ENCODE measurements at places on chromosomes 2 and 18. TPM values are rescaled to one million over a fixed set of nuclear protein-coding genes. Genes with fewer than 3 reads are reported as not detected.

DNA sequence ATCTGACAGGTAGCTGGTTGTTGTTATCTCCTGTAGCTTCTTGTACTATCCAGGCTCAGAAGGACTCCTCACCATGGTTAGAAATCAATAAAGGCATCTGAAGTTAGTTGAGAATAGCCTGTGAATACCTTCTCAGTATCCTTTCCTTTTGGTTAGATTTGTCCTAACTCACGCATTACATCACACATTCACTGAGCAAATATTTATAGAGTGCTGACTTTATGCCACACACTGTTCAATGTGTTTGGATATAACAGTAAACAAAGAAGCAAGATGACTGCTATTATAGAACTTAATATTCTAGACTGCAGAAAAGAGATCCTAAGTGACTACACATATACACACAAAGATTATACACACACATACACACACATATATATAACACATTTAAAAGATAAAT lies 889.9 kb upstream of the CHAC2 start:
- no peak for DNase-seq

- no peak for DNase-seq
Measured at GRCh38 chr2:28423856-28424605, 31.4 kb downstream of the FOSL2 start.

- no peak for DNase-seq
Measured at GRCh38 chr2:209985874-209986273, 16.6 kb upstream of the RPE start.

DNA sequence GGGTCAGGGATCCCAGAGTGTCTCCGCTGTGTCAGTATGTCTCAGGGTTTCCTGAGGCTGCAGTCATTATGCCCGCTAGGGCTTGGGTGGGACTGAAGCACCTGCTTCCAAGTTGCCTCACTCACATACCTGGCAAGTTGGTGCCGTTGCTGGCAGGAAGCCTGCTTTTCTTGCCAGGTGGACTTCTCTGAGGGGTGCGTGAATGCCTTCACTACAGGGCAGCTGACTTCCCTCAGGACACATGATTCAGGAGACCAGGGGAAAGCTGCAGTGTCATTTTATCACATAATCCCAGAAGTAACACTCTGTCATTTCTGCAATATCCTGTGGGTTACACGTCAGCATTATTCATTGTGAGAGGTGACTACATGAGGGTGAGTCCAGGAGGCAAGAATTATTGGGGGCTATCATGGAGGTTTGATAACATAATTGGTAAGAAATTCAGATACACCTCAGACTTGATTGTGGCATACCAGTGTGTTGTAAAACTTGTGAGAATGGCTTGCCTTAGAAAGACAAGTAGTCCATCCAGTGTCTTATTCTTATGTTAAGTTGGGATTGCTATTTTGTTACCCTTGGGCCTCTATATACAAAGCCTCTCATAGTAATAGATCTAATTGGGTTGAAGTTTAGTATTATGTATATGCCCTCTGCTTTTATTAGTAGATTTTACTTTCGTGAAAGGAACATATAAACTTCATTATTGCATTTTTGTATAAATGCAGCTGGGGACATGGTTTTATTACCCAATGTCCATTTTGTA lies 44.1 kb downstream of the NEDD4L start:
- DNase-seq = no peak

- DNase-seq = no peak
Measured at GRCh38 chr18:32072321-32072720, 19.4 kb upstream of the RNF138 start.

Gene MAPRE3
- 4.9 TPM for total RNA-seq

DNA sequence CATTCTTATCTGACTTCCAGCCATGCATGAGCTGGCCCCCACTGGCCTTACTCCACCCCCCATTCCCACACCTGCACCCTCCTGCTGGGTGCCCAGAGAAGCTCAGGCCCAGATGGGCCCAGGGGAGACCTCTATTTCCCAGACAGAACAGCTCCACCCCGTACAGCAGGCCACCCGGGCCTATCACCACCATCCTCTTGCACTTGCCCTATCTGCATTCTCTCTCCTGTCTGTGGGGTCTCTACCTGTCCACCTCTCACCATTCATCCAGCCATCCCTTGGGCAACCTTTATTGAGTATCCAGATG lies 25.3 kb upstream of the TNS1 start:
- no peak for DNase-seq

- no peak for DNase-seq
Measured at GRCh38 chr2:150480971-150481830, 6.3 kb downstream of the RND3 start.

- DNase-seq = no peak
Measured at GRCh38 chr18:76913583-76913982, 91.2 kb downstream of the ZNF236 start.

Gene BOLL
- total RNA-seq = 0.10 TPM

Gene ITGB6
- 11.6 TPM for total RNA-seq

Gene STRADB
- 58.0 TPM for total RNA-seq

GRCh38 chr2:64632835-64633819 lies 20.6 kb downstream of the SERTAD2 start:
- peak; percentile 77 for DNase-seq

DNA sequence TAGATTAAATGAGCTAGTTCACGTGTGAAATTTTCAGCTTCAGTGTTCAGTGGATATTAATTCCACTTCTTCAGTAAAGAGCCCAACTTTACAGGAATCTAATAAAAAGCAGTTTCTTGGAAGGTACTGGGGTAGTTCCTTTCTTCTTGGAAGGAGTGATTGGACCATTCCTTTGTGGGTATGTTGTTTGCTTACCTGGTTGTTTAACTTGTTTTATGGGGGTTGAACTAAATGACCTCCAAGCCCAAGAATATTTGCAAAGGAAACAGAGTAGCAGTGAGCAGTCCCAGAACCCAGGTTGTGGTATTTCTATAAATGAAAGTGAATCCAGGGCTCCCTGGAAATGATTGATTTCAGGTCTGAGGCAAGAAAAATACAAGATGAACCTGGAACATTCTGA lies 31.4 kb downstream of the KCNJ13 start:
- no peak for DNase-seq

DNA sequence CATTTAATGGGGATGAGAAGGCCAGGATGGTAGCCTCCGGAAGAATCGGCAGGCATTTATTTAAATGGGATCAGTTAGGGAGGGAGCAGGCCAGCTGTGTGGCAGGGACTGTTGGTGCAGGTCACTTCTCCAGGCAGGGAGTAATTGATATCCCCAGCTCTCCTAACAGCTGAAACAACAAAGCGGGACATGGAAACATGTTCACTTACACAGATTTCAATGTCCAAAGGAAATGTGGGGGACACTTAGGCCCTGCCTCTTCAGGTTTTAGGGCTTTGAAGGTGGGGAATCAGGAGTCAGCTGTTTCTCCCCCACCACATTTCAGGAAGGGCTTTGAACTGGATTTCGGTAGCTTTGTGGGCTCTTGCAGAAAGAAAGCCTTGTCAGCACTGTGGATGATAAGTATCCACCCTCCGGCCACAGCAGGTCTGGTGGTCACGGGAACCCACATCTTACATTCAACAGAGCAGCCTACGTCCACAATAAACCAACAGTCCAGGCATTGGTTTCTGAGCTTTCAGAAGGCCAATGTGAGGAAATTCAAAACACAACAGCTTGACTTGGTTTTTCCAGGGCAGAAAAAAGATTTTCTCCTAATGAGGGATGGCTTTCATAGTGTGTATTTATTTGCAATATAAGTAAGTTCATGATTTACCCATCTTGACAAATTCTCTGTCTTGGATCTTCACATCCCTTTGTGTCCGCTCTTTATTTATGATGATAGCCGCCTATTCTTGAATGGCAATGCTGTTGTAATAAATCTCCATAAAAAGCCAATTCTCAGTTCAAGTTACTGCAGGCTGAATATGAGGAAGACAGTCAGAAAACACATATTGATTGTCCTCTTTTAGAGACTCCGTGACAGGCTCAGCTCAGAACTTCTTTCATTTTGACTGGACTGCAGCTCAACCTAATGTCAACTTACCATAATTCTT lies 96.6 kb upstream of the NRP2 start:
- no peak for DNase-seq

Gene KYNU
- 3.2 TPM for total RNA-seq

DNA sequence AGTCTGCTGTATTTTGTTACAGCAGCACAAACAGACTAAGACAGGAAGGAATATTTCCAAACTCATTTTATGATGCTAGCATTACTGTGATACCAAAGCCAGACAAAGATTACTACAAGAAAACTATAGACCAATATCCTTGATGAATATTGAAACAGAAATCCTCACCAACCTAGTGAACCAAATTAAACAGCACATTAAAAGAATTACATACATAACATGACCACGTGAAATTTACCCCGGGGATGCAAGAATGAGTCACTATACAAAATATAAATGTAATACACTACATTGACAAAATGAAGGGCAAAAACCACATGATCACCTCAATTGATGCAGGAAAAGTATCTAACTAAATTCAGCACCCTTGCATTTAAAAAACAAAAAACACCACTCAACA lies 112.6 kb downstream of the CHN1 start:
- DNase-seq = no peak

GRCh38 chr2:112065966-112066365 lies 10.9 kb downstream of the TMEM87B start:
- DNase-seq = no peak

GRCh38 chr18:48573632-48574283 lies 34.9 kb downstream of the CTIF start:
- DNase-seq = no peak

- DNase-seq = no peak
Measured at GRCh38 chr2:102367331-102367971, 11.9 kb downstream of the IL18R1 start.

GRCh38 chr2:146665800-146666199 lies 1179.0 kb upstream of the ACVR2A start:
- DNase-seq = no peak

Gene TMEM214
- 30.8 TPM for total RNA-seq

- DNase-seq = peak; percentile 70
Measured at GRCh38 chr18:55907453-55908175, 319.6 kb upstream of the TCF4 start.

DNA sequence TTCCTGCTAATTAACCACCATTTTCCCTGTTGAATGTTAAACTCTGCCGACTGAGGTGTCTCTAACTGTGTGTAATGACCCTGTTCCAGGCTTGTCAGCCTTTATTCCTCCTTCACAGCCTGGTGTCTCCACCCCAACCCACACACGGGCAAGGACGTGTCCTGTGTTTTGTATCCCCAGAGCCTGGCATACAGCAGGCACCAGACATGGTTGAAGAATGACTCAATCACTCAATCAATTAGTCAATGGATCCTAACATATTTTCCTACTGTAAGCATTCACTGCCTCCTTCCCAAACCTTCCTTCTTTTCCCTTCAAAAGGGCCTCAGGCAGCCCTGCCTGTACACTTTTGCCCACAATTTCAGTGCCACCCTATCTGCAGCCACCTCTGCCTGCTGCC lies 2.7 kb upstream of the TNS1 start:
- no peak for DNase-seq

GRCh38 chr2:55901941-55902340 lies 21.6 kb downstream of the EFEMP1 start:
- no peak for DNase-seq

Gene PKDCC
- total RNA-seq = 48.9 TPM

DNA sequence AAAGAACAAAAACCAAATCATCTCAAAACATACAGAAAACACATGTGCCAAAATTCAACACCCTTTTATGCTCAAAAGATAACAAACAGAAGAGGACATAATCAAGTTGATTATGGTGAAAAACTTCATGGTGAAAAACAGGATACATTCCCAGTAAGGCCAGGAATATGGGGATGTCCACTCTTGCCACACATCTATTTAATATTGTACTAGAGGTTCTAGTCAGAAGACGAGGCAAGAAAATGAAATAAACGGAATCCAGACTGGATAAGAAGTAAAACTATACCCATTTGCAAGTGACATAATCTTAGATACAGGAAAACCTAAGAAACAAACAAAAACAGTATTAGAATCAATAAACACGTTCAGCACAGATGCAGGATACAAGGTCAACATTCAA lies 40.8 kb downstream of the MAP3K2 start:
- no peak for DNase-seq

Gene NOL4
- 1.3 TPM for total RNA-seq

Gene ERMN
- 0.10 TPM for total RNA-seq

Gene COL6A3
- 637 TPM for total RNA-seq

Gene CD207
- total RNA-seq = 5.3 TPM

Gene SCN2A
- total RNA-seq = 0.20 TPM

All from skin of body (tissue), 3 donors.